ENCODE measurements at places on chromosomes 12 and 14.

- no peak for DNase-seq
Measured at GRCh38 chr12:90333939-90334338, 621.0 kb downstream of the CCER1 start.

- DNase-seq, result no peak
Measured at GRCh38 chr12:2616763-2617162, 178.0 kb upstream of the FKBP4 start.

DNA sequence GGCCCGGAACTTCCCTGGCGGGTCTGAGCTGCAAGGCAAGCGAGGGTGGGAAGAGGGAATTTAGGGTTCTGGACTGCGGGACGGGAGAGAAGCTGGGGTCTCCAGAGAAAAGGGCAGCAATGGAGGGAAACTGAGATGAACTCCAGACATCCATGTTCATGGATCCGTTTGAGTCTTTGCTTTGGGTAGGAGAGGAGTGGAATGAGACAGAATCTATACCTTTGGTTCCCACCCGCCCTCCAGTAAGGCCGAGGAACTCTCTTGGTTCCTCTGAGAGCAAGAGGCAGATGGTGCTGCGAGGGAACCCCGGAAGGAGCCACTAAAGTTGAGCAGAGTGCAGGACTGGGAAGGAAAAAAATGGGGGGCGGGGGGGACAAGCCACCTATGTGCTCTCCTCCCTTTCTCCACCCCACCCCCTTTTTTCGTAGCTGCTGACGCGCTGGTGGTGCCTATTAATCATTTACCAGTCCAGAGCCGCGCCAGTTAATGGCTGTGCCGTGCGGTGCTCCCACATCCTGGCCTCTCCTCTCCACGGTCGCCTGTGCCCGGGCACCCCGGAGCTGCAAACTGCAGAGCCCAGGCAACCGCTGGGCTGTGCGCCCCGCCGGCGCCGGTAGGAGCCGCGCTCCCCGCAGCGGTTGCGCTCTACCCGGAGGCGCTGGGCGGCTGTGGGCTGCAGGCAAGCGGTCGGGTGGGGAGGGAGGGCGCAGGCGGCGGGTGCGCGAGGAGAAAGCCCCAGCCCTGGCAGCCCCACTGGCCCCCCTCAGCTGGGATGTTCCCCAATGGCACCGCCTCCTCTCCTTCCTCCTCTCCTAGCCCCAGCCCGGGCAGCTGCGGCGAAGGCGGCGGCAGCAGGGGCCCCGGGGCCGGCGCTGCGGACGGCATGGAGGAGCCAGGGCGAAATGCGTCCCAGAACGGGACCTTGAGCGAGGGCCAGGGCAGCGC is 1.2 kb downstream of the SSTR1 start:
- DNase-seq, result peak; percentile 76

DNA sequence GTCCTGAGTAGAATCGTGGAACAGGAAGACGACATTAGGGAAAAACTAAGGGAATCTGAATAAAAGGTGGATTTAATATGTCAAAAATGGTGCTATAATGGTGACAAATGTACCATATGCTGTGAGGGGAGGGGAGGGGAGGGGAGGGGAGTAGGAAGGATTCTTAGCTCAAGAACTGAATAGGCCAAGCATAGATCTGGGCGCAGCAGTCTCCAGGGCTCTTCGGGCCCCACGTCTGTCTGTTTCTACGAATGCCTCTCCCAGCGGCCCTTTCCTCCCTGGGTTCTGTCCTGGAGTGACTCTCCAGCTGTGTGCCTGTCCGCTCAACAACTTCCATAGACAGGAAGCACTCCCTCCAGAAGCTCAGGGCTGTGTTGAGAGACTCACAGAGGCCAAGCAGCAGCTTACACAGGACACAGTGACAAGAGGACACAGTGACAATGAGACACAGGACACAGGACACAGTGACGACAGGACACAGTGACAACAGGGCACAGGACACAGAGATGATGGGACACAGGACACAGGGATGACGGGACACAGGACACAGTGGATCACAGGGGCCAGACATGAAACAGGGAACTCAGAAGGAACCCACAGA is 42.4 kb upstream of the PPP2R5C start:
- no peak for DNase-seq

- DNase-seq, result no peak
Measured at GRCh38 chr12:51897181-51897580, 9.3 kb downstream of the ANKRD33 start.

DNA sequence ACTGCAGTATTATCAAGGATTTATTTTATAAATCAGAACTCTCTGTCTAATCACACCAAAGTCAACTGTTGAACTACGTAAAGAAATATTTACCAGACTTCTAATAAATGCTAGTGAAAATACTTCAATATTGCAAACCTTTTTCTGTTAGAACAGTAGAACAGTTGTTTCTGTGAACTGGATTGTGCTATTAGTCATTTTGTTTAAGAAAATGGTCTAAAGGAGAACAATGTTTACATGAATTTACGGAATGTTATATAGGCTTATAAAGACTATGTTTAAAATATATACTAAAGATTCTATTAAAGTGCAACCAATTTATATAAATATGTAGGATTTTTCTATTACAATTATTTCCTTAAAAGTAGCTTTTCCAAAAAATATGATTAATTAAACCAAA is 471.4 kb downstream of the FSCB start:
- DNase-seq, result no peak

DNA sequence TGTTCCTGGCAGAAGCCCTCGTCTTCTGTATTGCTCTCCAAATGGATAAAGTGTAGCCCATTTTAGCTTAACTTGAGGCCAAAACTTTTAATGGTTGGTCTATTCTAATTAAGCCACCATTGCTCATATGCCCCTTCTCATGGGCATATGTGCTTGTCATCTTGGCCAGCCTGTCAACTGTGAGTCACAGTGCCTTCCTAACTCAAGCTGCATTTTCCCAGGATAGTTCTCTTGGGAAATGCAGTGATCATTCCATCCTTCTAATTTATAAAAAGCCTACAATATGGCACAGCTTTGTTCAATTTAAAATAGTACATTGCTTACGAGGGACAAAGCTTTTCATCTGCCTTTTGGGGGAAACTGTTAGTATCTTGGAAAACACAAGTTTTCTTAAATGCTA is 6.6 kb downstream of the PTHLH start:
- no peak for DNase-seq

DNA sequence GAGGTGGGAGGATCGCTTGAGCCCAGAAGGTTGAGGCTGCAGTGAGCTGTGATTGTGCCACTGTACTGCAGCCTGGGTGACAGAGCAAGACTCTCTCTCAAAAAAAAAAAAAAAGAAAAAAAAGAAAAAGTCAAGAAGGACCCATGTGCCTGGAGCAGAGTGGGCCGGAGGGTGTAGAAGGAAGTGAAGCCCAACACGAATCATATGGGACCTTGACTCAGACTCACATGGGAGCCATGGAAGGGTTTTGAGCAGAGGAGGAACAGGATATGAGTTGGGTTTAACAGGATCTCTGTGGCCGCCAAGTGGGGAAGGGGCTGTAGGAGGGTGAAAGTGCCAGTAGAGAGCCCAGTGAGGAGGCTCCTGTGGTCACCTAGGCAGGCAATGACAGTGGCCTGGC is 165.4 kb downstream of the PHETA1 start:
- DNase-seq, result no peak

All from NCI-H1417 (cell line).